Right lung (tissue), 10 donors: ENCODE measurements at places on chromosomes 1 and 21. TPM values are rescaled to one million over a fixed set of nuclear protein-coding genes. Genes with fewer than 3 reads are reported as not detected.

KCNE1 gene
- 0.43 TPM for polyA plus RNA-seq

DNA sequence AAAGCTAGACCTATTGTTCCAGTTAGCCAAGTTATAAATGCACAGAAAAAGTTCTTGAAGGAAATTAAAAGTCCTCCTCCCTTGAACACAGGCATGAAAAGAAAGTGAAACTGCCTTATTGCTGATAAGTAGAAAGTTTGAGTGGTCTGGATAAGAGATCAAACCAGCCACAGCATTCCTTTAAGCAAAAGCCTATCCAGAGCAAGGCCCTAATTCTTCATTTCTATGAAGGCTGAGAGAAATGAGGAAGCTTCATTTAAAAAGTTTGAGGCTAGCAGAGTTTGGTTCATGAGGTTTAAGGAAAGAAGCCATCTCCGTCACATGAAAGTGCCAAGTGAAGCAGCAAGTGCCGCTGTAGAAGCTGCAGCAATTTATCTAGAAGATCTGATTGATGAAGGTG lies 2.7 kb upstream of the SSX2IP start:
- no peak for DNase-seq

DNA sequence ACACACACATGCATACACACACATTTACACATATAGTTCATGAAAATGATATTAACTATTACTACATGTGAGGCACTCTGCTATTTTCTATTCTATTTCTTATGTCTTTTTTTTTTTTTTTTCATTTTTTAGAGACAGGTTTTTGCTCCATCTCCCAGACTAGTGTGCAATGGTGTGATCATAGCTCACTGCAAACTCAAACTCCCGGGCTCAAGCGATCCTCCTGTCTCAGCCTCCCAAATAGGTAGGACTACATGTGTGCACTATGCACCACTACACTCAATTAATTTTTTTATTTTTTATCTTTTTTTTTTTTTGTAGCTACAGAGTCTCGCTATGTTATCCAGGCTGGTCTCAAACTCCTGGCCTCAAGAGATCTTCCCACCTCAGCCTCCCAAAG lies 48.8 kb upstream of the RAB4A start:
- no peak for DNase-seq

- DNase-seq = no peak
Observed at GRCh38 chr1:93164816-93165215, 15.4 kb downstream of the TMED5 start.
